Stimulated activated CD4-positive, alpha-beta T cell treated with anti-CD3 and anti-CD28 coated beads, TNF-alpha, amount 100 ng/mL, for 1 hour (primary cell): ENCODE measurements at places on chromosomes 7 and 10.

DNA sequence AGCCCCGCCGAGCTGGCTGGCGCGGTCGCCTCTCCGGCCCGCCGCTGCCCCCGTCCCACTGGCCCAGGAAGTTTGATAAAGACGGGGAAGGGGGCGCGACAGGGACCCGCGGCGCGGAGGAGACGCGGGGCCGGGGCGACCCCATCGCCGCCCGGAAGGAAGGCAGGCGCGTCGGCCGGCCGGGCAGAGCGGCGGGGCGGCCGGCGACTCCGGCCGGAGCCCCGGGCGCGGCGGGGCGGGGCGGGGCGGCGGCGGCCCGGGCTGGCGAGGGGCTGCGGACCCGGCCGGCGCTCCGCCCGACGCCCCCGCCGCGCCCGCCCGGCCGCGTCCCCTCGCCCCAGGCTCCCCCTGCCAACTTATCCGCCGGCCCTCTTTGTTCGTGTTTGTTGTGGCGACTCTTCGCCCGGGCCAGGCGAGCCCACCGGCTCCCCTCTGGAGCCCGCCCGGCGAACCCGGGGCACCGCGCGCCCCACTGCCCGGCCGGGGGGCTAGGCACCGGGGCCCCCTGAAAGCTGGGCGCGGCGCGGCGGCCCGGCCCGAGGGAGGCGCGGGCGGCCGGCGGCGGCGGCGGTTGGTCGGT lies 571 bp downstream of the KDM7A start:
- DNase-seq: no peak

GRCh38 chr10:96321822-96322221 lies 17.6 kb downstream of the DNTT start:
- DNase-seq: no peak

- no peak for DNase-seq
Observed at GRCh38 chr7:129167817-129168216, 20.6 kb upstream of the SMO start.

DNA sequence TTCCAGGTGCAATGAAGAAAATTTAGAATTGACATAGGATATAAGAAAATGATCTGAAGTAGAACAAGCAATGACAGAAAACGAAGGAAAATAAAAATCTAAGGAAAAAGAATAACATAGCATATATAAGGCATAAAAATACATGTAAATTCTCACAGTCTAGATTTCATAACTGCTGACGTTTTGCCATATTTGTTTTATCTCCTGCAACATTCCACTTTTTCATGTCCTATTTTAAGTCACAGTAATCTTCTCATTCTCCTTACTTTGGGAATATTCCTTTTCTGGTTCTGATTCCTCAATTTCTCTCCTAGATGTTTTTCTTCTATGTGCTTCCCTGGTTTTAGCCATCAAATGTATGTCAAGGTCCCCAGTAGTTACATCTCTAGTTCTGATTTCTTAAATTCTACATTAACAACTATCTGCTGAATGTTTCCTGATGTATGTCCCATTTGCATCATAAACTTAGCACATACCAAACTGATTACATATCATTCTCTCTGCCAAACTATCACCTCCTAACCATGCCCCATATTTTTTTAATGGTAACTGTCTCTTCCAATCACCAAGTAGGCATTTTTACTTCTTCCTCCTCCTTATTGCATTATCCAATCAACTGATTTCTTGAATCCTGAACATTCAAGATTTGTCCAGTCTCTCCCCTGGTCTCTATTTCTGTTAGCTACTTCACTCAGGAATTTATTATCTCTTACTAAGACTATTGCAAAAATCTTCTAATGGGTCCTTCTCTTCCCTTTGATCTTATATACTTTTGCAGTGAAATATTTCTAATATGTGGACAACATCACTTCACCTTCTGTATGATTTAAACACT lies 171.3 kb downstream of the DNAJC1 start:
- DNase-seq: no peak

DNA sequence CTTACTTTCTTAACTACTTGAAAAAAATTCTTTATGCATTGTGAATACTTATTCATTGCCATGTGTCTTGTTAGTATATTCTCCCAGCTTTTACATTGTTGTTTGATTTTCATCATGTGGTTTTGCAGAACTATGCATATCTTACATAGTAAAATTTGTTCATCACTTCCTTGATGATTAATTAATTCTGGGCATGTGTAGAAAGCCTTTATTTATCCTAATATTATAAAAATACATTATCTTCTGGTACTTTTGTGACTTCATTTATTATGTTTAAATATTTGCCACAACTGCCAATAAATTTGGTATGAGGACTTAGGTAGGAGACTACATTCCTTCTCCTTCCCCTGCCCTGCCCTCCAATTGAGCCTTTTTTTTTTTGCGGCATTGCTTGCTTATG lies 166.0 kb upstream of the ZNF32 start:
- DNase-seq: no peak

- no peak for DNase-seq
Observed at GRCh38 chr7:106573738-106574137, 87.2 kb downstream of the CCDC71L start.

DNA sequence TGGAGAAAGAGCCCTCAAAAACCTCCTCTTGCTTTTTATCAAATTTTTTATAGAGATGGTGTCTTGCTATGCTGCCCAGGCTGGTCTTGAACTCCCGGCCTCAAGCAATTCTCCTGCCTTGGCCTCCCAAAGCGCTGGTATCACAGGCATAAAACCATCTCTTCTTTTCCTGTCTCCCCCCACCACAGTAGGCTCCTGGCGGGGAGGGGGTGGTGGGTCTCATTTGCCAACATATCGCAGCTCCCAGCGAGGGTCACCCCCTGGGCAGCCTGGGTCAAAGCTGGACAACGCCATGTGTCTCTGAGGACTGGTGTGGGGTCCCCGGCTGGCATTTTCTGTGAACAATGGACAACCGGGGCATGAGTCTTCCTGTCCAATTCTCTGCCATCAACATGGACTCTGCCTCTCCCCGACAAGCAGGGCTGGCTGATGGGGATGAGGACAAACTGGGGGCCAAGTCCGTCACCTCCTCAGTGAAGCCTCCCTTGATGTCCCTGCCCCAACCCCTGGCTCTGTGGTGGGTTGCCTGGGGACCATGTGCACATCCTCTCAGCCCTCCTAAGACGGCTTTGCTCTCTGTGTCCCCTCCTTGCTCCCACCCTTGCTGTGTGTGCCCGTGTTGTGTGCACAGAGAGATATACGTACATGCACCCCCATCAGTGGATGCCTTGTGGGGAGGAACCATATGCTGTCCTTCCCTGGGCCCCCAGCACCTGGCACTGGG lies 86.4 kb upstream of the GNA12 start:
- DNase-seq: no peak

GRCh38 chr10:85611746-85612377 lies 754.7 kb downstream of the GRID1 start:
- DNase-seq: no peak

GRCh38 chr10:71258046-71258445 lies 45.7 kb downstream of the UNC5B start:
- DNase-seq: no peak

DNA sequence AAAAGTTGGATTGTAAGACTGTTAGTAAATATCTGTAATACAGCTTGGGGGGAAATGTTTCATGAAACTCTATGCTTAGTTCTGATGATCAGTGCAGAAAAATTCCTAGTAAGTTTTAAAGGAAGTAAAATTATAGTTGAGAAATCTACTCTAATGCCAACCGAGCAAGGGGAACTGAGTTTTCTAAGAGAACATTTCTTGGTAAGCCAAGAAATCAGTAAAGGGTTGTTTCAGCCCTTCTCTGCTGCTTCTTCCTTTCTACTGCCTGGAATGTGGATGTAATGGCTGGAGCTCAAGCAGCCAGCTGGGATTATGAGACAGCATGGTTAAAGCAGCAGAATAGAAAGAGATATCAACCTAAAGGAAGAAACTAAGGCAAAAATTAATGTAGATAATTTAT lies 15.9 kb upstream of the AKR1B1 start:
- no peak for DNase-seq

DNA sequence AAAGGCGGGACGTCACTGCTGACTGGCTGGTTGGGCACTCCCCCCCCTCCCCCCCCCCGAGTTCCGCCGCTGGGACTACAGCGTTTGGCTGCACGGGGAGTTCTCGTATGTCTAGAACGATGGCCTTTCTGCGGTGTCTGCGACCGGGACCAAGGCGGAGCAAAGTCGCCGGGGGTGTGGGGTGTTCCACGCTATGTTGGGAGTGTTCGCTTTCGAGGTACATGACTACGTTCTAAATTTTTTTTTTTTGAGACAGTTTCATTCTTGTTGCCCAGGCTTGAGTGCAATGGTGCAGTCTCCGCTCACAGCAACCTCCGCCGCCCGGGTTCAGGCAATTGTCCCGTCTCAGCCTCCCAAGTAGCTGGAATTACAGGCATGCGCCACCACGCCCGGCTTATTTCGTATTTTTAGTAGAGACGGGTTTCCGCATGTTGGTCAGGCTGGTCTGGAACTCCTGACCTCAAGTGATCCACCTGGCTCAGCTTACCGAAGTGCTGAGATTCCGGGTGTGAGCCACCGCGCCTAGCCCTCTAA lies 573 bp upstream of the IDI1 start:
- DNase-seq: no peak

GRCh38 chr7:131933751-131934289 lies 377.4 kb upstream of the PODXL start:
- DNase-seq: no peak

- DNase-seq: no peak
Observed at GRCh38 chr10:99815621-99816020, 33.2 kb downstream of the ABCC2 start.

DNA sequence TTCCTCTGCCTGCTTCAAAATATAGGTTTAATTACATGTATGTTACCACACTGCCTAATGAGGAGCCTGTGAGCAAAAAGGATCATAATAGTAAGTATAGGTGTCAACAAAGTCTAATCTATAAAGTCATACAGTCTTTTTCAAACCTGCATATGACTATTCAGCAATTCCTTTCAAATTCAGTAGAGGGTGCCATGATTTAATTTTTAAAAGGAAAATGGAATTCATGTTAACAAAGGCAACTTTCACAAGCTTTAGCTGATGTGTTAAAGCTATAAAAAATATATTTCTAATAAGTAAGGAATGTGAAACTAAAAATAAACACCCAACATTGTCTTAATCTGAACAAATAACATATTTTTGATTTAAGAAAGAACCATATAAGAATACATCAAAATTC lies 52.1 kb downstream of the MPP7 start:
- no peak for DNase-seq

GRCh38 chr10:34006471-34006870 lies 672.0 kb upstream of the NRP1 start:
- no peak for DNase-seq
